ENCODE measurements at places on chromosomes 7 and 10.

GRCh38 chr7:25860275-25861163, 291.5 kb upstream of the NFE2L3 start:
- DNase-seq: no peak

- peak; percentile 85 for DNase-seq
Observed at GRCh38 chr7:36723951-36724664, at the start of gene AOAH. Gene AOAH, minus strand, starts transcription at chr7:36724494. Its CDS starts 346 bp downstream, at chr7:36724148.

GRCh38 chr10:96972264-96972663, 140.2 kb downstream of the LCOR start:
- no peak for DNase-seq

GRCh38 chr10:82498976-82499375, 624.0 kb downstream of the NRG3 start:
- DNase-seq: no peak

- DNase-seq: no peak
Observed at GRCh38 chr7:118183428-118183785, 557 bp upstream of the LSM8 start.

DNA sequence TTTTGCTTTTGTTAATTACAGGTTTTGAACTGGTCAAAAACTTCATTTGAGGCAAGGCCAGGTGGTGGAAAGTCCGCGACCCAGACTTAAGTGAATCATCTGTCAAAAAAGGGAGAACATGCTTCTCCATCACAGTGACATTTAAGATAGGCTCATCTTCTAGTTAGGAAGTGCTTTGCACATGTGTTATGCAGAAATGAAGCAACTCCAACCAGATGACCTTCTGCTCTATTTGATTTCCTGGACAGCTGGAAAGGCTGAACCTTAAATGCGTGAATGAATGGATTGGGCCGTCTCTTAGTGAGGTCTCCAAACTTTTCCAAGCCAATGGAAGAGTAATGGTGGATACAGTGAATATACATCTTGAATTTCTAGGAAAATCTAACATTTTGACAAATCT, 101.6 kb upstream of the FAM13C start:
- DNase-seq: no peak

DNA sequence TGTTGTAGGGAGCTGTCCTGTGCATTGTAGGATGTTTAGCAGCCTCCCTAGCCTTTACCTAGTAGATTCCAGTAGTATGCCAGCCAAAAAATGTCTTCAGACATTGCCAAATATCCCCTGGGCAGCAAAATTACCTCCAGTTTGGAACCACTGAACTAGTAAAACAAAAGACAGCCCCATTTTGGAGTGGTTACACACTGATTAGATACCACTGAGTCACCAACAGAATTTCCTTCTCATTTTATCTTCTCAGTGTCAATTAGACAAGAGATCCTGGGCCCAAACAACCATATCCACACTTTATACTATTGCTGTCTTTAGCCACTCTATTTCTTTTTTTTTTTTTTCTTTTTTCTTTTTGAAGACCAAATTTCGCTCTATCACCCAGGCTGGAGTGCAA, 3.5 kb upstream of the CCDC6 start:
- DNase-seq: no peak

- DNase-seq: no peak
Observed at GRCh38 chr7:5296015-5296610, 13.4 kb downstream of the SLC29A4 start.

DNA sequence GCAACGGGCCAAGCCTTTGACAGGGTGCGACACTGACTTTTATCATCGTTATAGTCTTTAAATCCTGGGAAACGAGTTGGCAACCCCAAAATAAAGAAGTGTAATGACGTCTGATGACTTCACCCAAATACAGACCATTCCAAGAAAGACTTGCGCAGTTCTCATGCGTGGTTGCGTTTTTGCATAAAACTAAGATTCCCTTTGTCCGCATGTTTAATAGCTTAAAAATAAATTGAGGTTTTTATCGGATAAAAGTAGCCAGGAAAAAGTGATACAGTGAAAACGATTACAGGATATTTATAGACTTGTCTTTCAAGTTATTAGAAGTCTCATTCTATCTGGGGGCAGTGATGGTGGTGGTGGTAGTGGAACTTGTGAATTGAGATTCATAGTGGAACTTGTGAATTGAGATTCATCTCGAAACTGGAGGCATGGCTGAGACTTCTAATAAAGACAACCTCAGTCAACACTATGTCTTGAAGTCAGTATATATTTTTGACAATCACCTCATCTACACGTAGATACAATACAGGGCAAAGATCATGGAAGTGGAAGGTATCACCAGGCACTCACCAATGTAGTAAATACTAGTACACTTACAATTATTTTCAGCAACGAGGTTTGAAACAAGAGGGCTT, 1.2 kb upstream of the NAMPT start:
- DNase-seq: peak; percentile 21

- DNase-seq: no peak
Observed at GRCh38 chr10:44963772-44964633, 4.4 kb downstream of the RASSF4 start.

DNA sequence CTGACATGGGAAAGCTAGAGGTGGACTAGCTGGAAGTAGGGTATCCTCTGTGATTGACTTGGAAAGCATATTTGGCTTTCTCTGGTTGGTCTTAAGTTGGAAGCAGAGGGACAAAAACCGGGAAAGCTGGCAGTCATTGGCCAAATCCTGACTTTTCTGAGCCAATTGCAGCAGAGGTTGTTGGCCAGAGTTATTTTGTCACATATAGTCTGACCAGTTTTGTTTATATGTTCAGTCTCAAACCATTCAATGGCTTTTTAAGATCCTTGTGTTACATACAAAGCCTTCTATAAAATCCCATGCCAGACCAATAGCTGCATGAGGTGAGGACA, 6.3 kb downstream of the CFAP69 start:
- no peak for DNase-seq

- no peak for DNase-seq
Observed at GRCh38 chr7:2498708-2499107, 20.9 kb upstream of the LFNG start.

GRCh38 chr10:133196936-133197758, 32.9 kb upstream of the UTF1 start:
- no peak for DNase-seq

DNA sequence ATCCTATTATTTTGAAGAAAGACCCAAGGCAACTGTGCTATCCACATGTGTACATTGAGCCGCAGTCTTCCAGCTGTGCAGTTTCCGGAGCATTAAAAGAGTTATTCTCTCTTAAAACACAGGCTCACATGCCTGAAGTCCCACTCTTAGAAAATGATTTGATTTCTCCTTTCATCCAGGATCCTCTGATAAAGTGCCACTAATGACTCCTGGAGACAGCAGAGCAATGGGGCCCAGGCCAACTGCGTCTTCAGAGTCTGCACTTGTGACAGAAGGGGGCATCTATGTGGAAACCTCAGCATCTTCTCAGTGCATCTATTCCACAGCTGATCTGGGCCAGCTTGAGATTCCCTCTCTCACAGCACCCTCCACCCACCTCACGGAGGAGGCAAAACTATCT, 482.1 kb upstream of the AKR1E2 start:
- DNase-seq: no peak

DNA sequence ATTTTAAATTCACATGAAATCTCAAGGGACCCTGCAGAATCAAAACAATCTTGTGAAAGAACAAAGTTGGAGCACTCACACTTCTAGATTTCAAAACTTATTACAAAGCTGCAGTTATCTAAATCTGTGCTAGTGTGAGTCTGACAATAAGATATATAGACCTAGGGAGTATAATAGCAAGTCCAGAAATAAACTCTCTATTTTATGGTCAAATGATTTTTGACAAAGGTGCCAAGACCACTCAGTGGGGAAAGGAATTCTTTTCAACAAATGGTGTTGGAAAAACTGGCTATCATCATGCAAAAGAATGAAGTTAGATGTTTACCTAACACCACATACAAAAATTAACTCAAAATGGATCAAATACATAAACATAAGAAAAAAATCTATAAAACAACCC, 68.2 kb downstream of the TFEC start:
- no peak for DNase-seq

GRCh38 chr10:129380279-129380678, 86.8 kb upstream of the MGMT start:
- DNase-seq: no peak

- no peak for DNase-seq
Observed at GRCh38 chr7:16951483-16952080, 69.8 kb upstream of the AGR3 start.

GRCh38 chr7:65731562-65732035, 141.3 kb upstream of the VKORC1L1 start:
- DNase-seq: no peak

DNA sequence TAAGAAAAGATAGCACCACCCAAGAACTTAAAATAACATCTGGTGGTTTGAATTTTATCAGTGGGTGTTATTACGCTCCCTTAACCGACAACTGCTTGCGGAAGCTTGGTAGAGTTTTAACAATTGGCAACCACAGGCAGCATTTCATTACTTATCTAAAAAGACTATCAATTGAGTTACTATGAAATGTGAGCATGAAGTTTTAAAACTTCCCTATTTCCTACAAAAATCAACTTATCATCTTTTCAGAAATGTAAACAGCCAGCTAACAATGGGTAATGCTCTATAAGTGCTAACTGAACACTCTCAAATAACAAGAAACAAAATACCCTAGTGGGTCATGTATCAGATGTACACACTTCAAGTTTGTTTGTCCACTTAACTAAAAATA, 68.8 kb downstream of the OSBPL3 start:
- DNase-seq: peak; percentile 65

DNA sequence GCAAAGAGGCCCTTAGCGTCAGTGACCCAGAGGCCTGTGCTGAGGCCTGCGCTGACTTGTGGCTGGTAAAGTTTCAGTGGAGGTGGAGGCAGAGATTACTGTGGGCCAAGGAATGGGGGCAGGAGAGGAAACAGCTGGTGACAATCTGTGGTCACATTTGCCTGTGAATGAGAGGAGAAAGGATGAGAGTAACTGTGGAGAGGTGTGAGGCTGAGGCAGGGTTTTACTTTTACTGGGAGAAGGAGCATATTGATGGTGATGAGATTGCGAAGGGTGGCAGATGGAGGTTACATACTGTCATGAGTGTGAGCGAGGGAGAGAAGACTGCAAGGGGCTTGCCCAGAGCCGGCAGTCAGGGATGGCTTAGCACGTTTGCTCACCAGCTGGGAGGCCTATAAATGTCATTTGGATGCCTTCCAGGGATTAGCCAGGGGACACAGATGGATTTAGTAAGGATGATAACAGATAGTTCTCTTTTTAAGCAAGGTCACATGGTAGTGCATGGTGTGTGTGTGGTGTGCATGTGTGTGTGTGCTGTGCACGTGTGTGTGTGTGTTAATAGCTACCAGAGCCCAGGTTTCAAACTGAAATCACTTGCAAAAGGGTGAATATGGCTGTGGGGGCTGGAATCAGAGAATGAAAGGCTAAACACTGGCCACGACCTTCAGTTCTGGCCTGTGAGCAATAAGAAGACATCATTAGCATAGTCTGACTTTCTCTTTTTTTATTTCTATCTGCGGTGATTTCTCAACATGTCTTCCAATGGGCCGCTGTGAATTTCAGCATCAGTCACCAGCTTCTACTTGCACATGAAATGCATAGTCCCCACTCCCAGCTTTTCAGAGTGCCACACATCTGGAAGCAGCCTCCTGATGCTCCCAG, 291.5 kb upstream of the ZNF32 start:
- no peak for DNase-seq

DNA sequence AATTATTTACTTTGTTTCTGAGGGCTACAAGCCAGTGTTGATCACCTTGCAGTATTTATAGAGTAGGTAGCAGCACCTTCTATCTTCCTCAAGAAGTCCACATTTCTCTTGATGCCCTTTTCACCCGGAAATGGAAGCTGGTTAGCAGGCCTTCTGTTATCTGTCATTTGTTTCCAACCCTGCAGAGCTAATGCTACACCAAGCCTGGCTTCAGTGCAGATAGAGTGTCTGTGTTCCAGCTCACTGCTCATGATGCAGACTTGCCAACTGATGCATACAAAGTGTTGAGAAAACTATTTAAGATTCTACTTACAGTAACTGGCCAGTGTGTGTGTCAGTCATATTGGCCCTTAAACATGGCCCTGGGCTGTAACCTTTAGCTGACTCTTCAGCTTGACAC, 301.0 kb downstream of the LHFPL3 start:
- no peak for DNase-seq

- DNase-seq: no peak
Observed at GRCh38 chr7:18505870-18506460, 10.4 kb downstream of the HDAC9 start.

GRCh38 chr7:105796365-105796764, 80.0 kb downstream of the ATXN7L1 start:
- DNase-seq: no peak

DNA sequence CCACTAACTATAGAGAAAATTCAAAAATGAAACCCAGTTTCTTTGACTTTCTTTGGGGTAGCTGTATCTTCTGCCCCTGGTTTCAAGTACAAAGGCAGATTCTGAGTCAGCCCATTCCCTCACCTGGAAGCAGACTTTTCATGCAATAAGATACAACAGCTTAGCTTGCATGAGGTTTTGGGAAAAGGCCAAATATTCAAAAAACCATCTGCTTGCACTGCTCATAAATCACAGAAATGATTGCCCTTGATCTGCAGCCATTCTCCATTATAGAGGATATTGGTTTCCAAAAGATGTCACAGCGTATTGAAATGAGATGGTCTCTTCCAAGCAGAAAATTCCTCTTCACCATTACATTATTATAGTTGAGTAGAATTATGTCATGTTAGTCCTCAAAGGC, 354.0 kb downstream of the PHF14 start:
- no peak for DNase-seq

GRCh38 chr10:58335306-58336005, 650 bp downstream of the UBE2D1 start:
- DNase-seq: no peak

DNA sequence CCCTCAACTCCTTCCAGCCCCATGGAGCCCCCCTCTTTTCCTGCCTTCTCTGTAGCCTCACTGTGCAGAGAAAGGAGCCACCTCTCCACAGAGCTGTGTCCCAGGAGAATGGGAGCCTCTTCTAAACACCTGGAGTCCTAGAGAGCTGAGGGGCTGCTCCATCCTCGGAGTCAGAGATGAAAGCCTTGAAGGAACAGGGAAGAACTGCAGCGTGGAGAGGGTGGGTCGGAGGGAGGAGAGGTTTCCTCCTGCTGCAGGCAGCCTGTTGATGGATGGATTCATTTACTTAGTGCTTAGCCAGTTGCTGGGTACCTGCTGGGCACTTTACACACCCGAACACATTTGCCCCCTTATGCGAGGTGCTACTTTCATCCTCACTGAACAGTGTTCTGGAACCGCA, 39.0 kb downstream of the C10orf120 start:
- DNase-seq: no peak

Measured in CD4-positive, alpha-beta T cell treated with Interleukin-17A for 1 hour (primary cell).